ENCODE measurements at places on chromosomes 12 and 14. TPM values are rescaled to one million over a fixed set of nuclear protein-coding genes. Genes with fewer than 3 reads are reported as not detected.

Gene KRT75
- 7.5 TPM for total RNA-seq

Gene CD69
- not detected for total RNA-seq

Gene TAS2R7
- total RNA-seq: not detected

Gene SLC38A4
- 0.49 TPM for total RNA-seq

Gene GPRC5D
- total RNA-seq: not detected

Gene PNN
- total RNA-seq: 48.7 TPM

Gene BAZ2A
- 55.6 TPM for total RNA-seq

GRCh38 chr12:59632408-59632807, 36.6 kb downstream of the SLC16A7 start:
- no peak for DNase-seq

GRCh38 chr12:6866920-6867412, 365 bp upstream of the TPI1 start:
- no peak for DNase-seq

DNA sequence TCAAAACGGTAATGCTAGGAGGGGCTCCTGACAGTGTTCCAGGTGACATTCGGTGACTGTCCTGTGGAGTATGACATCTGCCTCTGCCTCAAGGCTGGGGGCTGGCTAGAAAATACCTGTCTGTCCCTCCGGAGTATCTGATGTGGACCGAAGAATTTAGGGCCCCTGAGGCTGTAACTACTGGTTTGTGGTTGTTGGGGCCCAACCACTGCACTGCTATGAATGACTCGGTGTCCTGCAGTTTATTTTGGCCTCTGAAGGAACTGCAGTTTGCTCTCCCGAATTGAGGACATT, 198.9 kb upstream of the CAND1 start:
- no peak for DNase-seq

GRCh38 chr12:69903548-69903947, 78.5 kb downstream of the MYRFL start:
- DNase-seq: no peak

- no peak for DNase-seq
Measured at GRCh38 chr12:33283054-33283453, 156.6 kb downstream of the SYT10 start.

DNA sequence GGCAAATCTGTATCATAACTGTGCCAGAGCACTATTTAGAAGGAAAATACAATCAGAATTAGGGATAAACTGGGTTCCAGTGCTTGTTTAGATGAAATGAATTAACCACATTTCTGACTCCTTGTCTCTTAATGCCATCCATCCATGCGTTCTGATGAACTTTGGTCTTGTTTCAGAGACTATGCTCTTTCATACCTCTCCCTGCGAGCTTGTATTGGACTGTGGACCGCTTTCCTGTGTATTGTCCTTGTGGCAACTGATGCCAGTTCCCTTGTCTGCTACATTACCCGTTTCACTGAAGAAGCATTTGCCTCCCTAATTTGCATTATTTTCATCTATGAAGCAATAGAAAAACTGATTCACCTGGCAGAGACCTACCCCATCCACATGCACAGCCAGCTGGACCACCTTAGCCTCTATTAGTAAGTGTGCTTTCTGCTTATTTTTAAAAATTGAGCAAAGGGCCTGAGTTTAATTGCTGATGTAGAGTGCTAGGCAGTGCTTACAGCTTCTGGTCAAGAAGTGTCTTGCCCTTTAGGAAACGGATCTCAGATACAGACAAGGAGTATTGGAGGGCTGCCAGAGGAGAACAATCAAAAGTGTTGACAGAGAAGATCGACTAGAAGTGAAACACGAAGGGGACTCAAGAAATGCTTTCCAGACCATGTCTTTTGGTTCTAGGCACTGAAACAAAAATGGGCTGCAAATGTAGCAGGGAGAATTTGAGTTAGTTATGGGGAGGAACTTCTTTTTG, 46.7 kb downstream of the SLC4A8 start:
- DNase-seq: no peak

- DNase-seq: no peak
Measured at GRCh38 chr12:96571101-96571862, 81.9 kb downstream of the CFAP54 start.

DNA sequence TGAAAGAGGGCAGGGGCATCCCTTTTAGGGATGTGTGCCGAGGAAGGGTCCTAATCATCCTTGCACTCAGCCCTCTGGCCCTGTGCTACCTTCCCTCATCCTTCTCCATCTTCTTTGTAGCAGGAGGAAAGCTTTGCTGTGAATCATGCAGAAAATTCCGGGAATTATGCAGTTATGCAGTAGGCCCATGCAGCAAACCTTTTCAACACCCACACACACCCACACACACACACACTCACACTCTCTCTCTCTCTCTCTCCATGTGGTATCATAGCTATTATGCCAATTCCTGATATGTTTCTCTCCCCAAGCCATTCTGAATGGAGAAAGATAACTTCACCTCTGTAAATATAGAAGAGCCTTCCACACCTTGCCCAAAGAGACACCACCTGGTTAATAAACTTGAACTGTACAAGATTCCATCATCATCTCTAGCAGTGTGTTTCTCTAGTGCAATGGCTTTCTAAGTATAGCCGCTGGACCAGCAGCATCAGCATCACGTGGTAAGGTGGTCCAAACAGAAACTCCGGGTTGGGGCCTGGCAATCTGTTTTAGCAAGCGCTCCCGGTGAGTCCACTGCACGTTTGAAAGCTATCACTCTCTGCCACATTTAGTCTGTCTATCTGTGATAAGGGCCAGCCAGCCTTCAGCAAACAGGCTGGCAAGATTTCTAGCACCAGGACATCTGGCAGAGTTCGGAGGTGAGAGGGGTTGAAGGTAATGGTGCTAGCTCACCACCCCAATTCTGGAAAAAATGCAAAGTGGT, 57.6 kb downstream of the MDM2 start:
- no peak for DNase-seq

- no peak for DNase-seq
Measured at GRCh38 chr12:61504396-61505080, 755.7 kb upstream of the USP15 start.

DNA sequence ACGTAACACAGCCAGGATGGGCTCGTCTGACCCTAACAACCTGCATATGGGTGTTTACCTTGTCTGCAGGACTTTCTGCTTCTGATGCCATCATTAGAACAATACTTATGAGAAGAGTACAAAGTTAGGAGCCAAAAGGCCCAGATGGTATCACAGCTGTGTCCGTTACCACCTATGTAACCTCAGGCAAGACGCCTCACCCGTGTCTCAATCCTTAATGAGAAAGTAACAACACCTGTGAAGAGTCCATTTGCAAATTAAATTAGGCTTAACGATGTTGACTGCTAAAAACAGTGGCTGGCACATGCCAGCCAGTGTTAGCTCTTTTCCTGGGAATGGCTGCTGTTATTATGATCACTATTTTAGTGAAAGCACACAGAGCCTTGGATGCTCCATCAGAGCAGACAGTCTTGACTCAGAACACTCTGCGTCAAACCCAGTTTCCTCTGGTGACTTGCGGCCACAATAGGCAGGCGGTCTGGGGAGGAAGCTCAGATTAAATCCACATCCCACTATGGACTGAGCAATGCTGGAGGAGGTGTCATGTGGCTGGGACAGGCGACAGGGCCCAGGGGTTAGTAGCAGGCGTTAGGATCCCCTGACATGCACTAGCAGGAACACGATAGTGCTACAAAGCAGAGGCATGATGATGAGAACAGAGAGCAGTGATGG, 125.3 kb downstream of the SLC15A4 start:
- no peak for DNase-seq

GRCh38 chr12:49108958-49109404, 1.7 kb downstream of the LMBR1L start:
- DNase-seq: no peak
